ENCODE measurements at places on chromosomes 7 and 10. TPM values are rescaled to one million over a fixed set of nuclear protein-coding genes. Genes with fewer than 3 reads are reported as not detected.

The ACSM6 gene
- not detected for total RNA-seq

The RSPH10B gene
- not detected for total RNA-seq

The FGFR2 gene
- 19.7 TPM for total RNA-seq

The GIMAP7 gene
- total RNA-seq = 0.25 TPM

The HSPA12A gene
- total RNA-seq = 19.8 TPM

The OPALIN gene
- total RNA-seq = not detected

The TLX1 gene
- not detected for total RNA-seq

The HOXA7 gene
- 15.0 TPM for total RNA-seq

The SYCE1 gene
- not detected for total RNA-seq

The UFSP1 gene
- total RNA-seq = 5.6 TPM

The SFRP4 gene
- total RNA-seq = 0.25 TPM

The PRSS37 gene
- total RNA-seq = not detected

The POU6F2 gene
- 0.27 TPM for total RNA-seq

The GBX1 gene
- total RNA-seq = 0.86 TPM

The SLC26A4 gene
- 0.66 TPM for total RNA-seq

The ADRA2A gene
- total RNA-seq = 0.15 TPM

The MMP21 gene
- total RNA-seq = not detected

The PROSER2 gene
- 46.2 TPM for total RNA-seq

The IFIT2 gene
- 1.0 TPM for total RNA-seq

The PIK3AP1 gene
- 7.1 TPM for total RNA-seq

The CALU gene
- 106 TPM for total RNA-seq

The ACTL6B gene
- total RNA-seq = not detected

The ZMIZ2 gene
- total RNA-seq = 91.3 TPM

The PNLIPRP1 gene
- 1.6 TPM for total RNA-seq

The UNC5B gene
- total RNA-seq = 22.0 TPM

The ADAM8 gene
- 4.1 TPM for total RNA-seq

The AKR1C3 gene
- total RNA-seq = 3.0 TPM

The SLF2 gene
- 43.0 TPM for total RNA-seq

The HIPK2 gene
- total RNA-seq = 49.5 TPM

The PTF1A gene
- not detected for total RNA-seq

The CRPPA gene
- total RNA-seq = 1.6 TPM

The PAPSS2 gene
- total RNA-seq = 14.6 TPM

The CWF19L1 gene
- 41.7 TPM for total RNA-seq

The TYSND1 gene
- total RNA-seq = 13.6 TPM

The CPA5 gene
- not detected for total RNA-seq

Data from HCT116 (cell line).